ENCODE measurements at places on chromosomes 3 and 15.

DNA sequence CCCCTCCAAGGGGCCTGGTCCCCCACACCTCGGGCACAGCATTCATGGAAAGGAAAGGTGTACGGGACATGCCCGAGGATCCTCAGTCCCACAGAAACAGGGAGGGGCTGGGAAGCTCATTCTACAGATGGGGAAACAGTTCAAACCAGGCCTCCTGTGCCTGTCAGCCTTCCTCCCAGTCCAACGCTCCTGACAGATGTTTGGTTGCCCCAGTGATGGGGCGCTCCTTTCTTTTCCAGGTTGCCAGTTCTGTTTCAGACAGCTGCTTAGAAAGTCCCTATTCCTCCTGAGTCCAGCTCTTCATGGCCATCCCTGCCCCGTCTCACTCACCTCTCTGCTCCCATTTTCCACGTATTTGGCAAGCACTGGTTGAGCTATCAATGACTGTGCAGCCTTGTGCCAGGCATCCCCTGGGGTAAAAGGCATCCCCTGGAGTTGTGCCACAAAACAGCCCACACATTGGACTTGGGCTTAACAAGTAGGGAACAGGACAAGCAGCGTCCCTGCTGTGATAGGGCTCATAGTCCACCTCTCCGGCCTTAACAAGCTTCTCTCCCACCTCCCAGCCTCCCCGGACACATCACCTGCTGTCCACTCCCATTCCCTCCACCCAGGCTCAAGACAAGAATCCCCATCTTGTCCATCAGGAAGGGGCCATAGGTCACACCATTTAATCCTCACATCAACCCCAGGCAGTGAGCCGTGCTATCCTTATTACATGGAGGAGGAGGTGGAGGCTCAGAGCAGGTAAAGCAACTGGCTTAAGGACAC is 6.6 kb downstream of the OXTR start:
- no peak for DNase-seq

DNA sequence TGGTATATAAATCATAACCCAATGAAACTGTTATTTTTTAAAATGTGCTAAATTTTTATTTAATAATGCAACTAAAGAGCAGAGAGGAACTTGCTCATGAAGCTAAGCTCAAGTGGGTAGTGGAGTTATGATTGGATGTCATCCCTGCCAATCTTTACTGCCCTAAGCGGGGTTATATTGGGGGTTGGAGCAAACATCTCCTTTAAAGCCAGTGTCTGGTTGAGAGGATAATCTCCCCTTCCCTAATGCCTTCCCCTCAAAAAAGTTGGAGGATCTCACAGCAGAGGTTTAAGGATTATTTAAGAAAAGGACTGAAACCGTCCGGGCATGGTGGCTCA is 32.1 kb upstream of the CLASP2 start:
- DNase-seq = no peak

DNA sequence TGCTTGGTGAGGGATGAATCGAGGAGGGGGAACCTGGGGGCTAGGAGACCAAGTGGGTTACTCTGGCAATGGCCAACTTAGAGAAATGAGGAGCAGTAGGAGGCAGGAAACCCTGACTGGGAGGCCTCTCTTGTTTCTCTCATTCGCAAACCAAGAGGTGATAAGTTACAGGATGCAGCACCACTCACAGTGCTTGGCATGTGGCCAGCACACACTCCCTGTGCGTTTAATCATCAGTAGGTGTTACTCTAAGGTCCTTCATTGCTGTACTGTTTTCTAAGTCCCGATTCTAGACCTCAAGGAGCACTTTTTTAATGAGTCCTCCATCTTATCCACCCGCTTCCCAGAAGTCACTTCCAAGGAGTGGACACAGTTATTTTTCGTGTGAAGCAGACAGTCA is 314.1 kb upstream of the TRIM42 start:
- DNase-seq = no peak

- no peak for DNase-seq
These were observed 87.9 kb upstream of the CHD2 start for GRCh38 chr15:92812271-92812670.

DNA sequence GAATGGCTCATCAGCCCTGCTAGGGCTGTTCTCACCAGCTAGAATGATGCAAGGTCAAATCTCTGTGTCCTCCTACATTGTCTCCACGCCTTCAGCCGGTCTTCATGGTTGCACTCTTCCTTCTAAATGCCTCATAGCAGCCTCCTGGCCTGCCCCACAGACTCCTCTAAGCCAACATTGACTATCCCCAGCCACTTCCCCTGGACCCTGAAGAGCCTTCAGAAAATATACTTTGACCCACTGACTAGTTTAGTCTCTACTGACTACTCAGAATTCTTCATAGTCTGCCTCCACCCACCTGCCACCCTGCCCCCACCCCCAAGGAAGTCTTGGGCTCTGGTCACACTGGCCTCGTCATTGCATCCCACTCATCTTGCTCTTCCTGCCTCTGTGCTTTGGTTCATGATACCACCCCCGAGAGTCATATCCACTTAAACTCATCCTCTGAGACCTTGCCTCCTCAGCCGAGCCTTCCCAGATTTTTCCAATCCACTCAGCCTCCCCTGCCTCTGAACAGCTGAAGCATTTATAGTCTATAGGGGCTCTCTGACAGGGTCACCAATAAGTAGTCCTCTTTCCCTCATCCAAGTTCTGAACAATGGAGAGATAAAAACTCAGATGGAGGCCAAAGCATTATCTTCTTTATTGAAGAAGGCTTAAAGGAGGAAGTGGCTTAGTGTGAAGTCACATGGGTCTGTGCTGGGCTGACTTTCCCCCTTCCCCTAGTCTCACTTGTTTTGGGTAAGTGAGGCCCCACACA is 9.5 kb upstream of the DOCK3 start:
- DNase-seq = no peak

- DNase-seq = no peak
These were observed 51.6 kb downstream of the ZNF621 start for GRCh38 chr3:40576396-40576795.

DNA sequence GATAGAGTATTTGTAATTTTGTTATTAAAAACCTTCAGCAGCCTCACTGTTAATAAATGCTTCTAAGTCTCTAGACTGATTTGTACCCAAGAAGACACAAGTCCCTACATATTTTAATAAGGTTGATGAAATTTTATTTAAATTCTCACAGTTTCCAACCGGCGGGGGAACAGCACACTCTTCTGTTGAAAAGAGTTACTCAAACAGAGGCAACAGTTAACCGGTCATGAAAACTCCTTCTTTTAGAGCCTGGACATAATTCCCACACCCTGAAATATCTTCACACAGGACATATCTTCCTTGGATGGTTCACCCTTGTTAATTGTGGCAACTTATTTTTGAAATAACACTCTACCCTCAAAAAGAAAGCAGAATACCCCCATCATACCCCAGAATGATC is 278.8 kb downstream of the FOXP1 start:
- DNase-seq = peak; percentile 51

DNA sequence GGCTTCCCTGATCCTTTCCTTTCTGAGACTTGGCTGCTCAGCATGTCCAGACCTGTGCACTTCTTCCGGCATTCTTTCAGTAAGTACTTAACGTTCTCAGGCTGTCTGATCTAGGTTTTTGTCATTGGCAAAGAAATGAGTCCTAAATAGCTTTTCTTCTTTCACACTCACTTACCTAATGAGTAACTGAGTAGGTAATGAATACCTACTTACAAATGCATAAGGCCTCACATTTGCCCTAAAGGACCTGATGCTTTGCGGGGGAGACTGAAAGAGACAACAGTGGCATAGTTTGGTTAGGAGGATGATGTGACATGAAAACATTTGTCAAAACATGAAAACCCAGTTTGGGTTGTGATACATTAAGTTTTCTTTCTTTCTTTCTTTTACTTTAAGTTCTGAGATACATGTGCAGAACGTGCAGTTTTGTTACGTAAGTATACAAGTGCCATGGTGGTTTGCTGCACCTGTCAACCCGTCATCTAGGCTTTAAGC is 516.7 kb upstream of the CFAP20DC start:
- no peak for DNase-seq

GRCh38 chr3:176872771-176873209 is 324.5 kb downstream of the TBL1XR1 start:
- DNase-seq = peak; percentile 15

All from smooth muscle cell of the brain vasculature (primary cell).